Activated CD4-positive, alpha-beta T cell treated with anti-CD3 and anti-CD28 coated beads for 1 hour (primary cell): ENCODE measurements at places on chromosomes 7 and 10.

DNA sequence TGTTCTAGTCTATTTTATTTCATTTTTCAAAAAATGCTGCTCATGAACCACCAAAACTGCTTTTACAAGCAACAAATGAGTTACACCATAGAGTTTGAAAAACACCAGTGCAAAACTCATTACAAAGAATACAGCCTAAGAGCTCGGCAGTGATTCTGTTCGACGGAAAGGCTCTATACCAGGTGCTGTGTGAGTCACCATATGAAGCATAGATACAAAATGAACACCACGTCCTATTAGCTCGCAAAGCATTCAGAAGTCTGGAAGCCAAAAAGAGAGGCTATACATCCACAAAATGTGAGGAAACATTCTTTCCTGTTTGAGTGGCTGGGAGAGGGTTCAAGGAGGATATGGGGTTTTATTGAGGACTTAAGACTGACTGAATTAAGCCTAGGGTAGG, 136.1 kb downstream of the ATE1 start:
- DNase-seq = no peak

- DNase-seq = no peak
These were observed 21.0 kb upstream of the ASB15 start for GRCh38 chr7:123580406-123581161.

GRCh38 chr7:141480953-141481352, 70.3 kb upstream of the AGK start:
- DNase-seq = no peak

GRCh38 chr10:18472977-18473376, 178.4 kb downstream of the NSUN6 start:
- DNase-seq = no peak

GRCh38 chr7:81333004-81333403, 414.2 kb upstream of the SEMA3C start:
- DNase-seq = no peak

DNA sequence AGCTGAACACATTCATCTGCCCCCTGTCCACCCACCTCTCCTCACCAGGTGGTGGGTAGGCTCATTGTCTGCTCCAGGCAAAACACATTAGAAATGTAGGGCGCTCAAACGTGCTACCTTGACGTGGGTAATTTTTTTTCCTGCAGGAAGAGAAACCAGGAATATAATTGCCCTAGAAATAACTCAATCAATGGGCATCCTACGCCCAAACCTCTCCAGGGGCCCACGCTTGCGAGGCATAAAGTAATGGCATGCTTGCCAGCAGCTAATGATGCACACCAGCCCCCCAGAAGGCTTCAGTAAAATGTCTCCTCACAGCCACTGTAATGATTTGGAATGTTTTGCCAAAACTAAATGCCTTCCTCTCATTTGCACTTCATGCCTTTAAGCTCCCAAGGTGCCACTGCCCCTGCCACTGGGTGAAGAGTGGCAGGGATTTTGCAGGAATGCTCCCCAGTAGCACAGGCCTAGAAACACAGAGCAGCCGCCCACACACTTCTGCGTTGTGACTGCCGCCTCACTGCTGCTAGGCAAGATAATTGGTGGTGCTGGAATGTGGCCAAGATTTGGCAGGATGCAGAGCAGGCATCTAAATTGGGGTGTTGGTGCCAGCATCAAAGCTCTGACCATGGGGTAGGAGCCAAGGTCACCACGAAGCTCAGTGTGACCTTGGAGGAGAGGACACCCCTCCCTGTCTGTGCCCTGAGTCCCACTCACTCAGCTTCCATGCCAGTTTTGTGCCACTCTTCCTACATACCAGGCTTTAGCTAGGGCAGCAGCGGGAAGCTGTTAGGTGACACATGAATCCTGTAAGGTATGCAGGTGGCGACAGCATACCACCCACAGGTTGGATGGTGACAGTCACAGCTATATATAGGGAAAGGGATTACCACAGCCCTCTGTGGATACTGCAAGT, 48.7 kb upstream of the PPP1R3C start:
- no peak for DNase-seq

DNA sequence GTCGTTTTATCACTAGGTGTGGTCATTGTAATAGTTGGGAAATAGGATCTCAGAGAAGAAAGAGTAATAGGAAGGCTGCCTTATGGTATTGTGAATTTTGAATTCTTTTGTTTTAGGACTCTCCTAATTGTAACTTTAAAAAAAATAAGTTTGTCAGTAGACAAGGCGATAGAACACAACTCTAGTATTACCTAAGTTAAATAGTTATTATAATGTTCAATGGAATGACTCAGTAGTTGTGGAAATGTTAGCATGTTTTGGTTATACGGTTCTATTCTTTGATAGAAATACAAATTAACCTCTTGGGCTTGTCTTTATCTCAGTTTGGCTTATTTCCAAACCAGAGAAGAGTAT, 1.4 kb downstream of the DNAH11 start:
- DNase-seq = no peak

DNA sequence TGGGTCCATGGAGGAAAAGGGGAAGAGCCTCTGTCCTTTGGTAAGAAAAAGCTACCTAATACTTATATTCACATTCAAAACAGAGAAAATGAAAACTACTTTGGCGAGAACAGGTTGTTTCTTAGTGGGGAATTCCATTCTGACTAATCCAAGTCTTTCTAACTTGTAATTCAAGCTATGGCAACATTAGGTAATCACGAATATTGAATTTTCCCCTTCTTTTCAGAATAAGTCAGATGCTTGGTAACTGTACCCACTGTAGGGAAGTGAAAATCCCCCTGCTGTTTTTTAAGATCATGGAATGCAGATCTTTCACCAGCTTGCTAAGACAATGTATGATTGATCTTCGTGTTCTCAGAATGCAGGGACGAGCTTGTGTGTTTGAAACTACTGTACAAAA, 384.4 kb downstream of the TCERG1L start:
- DNase-seq = no peak

DNA sequence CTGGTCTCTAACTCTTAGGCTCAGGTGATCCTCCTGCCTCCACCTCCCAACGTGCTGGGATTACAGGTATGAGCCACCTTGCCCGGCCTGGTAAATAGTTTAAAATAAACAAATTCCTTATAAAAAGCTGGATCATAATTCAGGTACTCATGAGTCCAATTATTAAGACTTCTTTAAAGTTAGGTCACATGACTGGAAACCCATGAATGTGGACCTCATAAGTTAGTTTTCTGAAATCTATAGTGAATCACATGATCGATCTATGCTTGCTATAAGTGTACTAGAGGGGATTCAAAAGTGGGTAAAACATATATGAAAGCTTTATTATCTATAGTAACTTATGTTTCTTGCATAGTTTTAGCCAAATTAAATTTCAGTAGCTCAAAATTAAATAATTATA, 14.3 kb downstream of the NT5C3A start:
- no peak for DNase-seq

GRCh38 chr10:98513704-98514103, 67.0 kb upstream of the HPS1 start:
- DNase-seq = no peak

GRCh38 chr7:38051311-38051710, 126.7 kb upstream of the STARD3NL start:
- DNase-seq = no peak

DNA sequence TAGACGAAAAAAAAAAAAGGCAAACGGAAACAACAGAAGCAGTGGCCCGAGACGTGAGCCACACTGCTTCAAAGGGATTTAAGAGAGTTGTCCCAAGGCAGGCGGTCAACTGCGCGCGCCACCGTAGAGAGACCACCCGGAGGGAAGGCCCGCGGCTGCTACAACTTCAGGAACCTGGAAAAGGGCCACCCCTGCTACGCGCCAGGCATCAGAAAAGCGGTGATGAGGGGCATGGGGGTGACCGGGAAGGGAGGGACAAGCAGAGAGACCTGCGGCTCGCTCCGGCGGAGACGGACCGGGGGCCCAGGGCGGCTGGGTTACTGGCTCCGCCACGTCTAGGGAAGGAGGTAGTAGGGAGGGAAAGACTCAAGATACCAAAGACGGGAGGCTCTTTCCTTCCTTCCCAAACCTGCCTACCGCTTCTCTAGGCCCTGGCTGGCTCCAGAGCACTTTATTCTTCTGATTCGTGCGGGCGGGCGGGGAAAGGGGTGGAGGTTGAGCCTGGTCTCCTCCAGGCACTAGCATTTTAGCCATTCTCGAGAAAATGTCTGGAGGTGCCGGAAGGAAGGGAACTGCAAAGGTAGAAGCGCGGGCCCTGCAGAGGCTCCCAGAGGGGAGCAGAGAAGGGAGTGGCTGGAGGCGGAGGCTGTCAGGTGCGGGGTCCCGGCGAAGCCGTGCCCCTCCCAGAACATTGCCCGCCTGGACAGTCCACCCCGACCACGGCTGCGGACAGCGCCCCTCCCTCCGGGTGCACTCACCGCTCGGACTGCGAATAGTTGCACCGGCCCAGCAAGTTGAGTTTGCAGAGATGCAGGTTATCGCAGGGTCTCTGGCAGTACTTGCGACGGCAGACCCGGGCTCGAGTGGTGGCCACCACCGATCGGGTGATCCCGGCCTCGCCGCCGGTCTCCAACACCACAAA, 993 bp downstream of the ZC3HAV1 start:
- DNase-seq = no peak
